Activated CD8-positive, alpha-beta T cell treated with anti-CD3 and anti-CD28 coated beads for 36 hours (primary cell): ENCODE measurements at places on chromosomes 7 and 10. TPM values are rescaled to one million over a fixed set of nuclear protein-coding genes. Genes with fewer than 3 reads are reported as not detected.
A peak's percentile ranks its signal among the peaks of the same experiment; 100 is the strongest.

DNA sequence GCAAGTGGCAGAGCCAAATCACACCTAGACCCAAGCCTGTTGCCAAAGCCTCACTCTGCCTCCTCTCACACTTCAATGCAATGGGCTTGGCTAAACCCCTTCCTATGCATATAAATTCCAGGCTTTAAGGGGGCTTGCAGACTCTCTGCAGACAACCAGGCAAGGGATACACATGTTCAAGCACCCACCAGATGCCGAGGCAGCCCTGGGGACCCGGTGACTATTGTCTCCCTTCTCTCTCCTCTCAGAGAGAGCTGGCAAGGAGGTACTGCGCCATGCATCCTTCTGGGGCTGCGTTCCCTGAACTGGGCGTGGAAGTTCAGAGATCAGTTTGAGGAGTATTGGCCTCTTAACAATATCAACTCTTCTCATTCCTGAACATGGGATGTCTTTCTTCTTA is 131.2 kb downstream of the ARHGAP22 start:
- DNase-seq, result no peak

- DNase-seq, result peak; percentile 13
Measured at GRCh38 chr7:111953611-111954010, 252.6 kb downstream of the DOCK4 start.

DNA sequence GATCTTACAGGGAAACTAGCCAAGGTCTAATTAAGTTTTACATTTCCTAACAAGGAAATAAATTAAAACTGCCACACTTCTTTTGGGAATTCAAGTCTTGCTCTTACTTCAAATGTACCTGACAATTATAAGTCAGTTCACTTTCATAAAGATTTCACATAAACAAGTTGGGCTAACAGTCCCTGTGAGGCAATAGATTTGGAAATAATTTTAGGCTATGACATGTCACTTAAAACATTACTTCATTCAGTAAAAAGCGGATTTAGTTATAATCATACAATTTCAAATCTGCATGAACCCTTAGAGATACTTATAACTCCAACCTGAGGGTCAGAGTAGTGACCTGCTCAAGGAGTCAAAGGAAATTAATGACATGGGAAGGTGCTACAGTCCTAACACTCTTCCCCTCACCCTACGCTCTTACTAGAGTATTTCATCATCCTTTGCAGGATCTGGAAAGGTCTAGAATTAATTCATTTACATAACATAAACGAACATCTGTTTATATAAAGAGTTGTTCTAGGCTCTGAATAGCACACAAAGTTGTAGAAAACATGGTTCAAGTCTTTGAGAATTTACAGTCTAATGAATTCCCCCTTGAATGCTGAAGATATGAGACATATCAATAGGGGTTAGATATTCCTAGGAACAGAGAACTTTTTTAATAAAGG is 32.3 kb upstream of the DNAJB12 start:
- no peak for DNase-seq

- peak; percentile 87 for DNase-seq
Measured at GRCh38 chr7:100545360-100546128, 6.5 kb downstream of the AGFG2 start.

STOX1 gene
- 0.36 TPM for total RNA-seq

WEE2 gene
- not detected for total RNA-seq

CHAT gene
- not detected for total RNA-seq

STEAP1B gene
- total RNA-seq, result not detected
